ENCODE measurements at places on chromosomes 12 and 14. TPM values are rescaled to one million over a fixed set of nuclear protein-coding genes. Genes with fewer than 3 reads are reported as not detected.
A peak's percentile ranks its signal among the peaks of the same experiment; 100 is the strongest.

KRT6C gene
- polyA plus RNA-seq = not detected

IFI27 gene
- polyA plus RNA-seq = 15.9 TPM

PAH gene
- polyA plus RNA-seq = not detected

TTC9 gene
- polyA plus RNA-seq = 16.1 TPM

RNASE7 gene
- polyA plus RNA-seq = not detected

STAC3 gene
- polyA plus RNA-seq = 0.61 TPM

PPP1R12A gene
- polyA plus RNA-seq = 73.1 TPM

GPR68 gene
- polyA plus RNA-seq = 8.3 TPM

SERPINA10 gene
- not detected for polyA plus RNA-seq

MAP4K5 gene
- polyA plus RNA-seq = 5.9 TPM

NELL2 gene
- 126 TPM for polyA plus RNA-seq

CEBPE gene
- 0.35 TPM for polyA plus RNA-seq

MYBPC1 gene
- polyA plus RNA-seq = not detected

KRT75 gene
- not detected for polyA plus RNA-seq

IGF1 gene
- polyA plus RNA-seq = not detected

MANSC4 gene
- 0.32 TPM for polyA plus RNA-seq

ALKBH2 gene
- polyA plus RNA-seq = 15.0 TPM

DNA sequence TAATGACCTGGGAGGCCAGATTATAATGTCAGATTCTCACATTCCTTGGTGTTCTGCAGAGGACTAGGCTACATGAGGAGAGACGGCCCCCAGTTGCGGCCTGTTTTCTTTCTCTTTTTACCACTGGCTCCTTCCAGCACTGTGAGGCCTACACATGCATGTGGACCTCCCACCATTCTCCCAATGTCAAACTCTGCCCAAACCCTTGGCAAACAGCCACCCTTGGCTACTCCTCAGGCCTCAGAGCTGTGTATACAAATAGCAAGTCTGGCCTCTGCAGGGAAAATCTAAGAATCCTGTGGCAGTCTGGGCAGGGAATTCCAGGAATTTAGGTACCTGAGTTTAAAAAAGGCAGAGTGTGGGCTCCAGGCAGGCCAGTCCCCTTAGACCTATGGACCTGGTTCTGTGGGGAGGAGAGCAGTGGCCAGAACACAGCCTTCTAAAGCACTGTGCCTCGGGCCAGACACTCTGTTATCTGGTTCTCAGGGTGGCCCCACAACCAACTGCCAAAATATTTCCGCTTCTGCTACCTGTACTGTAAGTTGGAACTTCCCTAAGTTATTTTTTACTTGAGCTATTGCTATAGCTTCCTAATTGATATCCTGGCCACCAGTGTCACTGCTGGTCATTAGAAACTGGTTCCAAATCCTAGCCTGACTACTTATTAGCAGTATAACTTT lies 19.9 kb upstream of the NEDD1 start:
- no peak for DNase-seq

GRCh38 chr14:80316441-80316840 lies 105.1 kb upstream of the DIO2 start:
- DNase-seq = no peak

GRCh38 chr12:132695431-132695830 lies 8.0 kb downstream of the PXMP2 start:
- no peak for DNase-seq

DNA sequence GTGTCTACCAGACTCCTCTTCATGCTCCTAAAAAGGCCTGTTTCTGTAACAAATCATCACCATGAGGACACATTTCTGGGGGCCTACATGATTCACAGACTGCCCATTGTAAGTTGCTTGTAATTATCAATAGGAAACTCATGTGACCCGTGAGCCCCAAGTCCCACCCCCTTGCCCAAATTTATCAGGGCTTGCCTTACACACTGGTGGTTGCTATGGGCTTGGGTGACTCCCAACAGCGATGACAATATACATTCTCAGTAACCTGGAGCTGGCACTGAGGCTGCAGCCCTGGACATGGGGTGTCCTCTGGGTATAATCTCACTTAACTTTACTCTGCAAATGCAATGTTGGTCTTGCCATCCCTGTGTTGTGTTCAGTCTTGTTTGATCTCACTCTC lies 149.2 kb downstream of the NRXN3 start:
- DNase-seq = no peak

GRCh38 chr12:70520847-70521246 lies 116.4 kb downstream of the PTPRB start:
- DNase-seq = no peak

- no peak for DNase-seq
These were observed 574 bp downstream of the PAWR start for GRCh38 chr12:79690142-79690637.

GRCh38 chr12:71671311-71671710 lies 7.2 kb downstream of the THAP2 start:
- no peak for DNase-seq

DNA sequence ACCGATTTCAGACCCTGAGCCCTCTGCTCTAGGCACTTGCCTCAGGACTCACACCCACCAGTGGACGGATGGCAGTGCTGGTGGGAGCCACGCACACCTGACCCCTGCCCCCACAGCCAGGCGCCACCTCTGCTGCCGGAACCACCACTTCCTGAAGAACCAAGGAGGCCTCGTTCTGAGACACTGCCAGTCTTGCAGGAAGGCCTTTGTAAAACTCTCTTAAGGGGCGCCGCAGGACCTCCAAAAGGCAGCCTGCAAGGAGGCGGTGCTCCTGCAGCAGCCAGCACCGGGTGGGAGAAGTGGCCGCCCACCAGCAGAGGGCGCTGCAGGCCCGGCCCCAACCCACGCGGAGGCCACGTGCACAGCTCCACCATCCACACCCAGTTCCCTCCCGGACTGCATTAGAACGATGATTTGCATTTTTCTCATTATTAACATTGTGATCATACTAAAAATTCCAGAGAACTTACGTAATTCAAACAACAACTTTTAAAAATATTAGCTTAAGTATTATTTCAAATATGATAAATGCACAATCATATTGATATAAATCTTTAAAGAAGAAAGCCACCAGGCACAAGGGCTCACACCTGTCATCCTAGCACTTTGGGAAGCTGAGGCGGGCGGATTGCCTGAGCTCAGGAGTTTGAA lies 12.8 kb downstream of the STX2 start:
- DNase-seq = peak; percentile 70

DNA sequence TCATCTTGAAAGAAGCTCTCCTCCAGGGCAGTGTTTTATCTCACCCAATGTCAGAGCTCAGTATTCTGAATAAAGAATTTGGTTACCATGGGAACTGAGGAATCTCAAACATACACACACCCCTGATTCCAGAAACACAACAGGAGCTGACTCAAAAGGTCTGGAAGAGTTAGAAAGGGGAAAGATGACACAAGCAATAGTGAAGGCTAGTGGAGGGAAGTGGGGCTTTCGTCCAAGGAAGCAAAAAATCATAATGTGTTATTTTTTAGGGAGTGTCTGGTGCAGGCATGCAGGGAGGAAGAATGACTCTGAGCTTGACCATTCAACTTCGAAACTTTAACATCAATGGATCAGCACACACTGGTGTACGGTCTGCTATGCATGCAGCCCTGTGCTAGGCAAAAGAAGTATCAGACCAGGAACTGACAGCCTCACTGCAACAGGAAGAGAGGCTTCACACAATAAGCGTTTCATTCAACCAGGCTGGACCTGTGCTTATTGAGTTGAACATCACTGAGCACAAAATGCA lies 20.3 kb downstream of the HEBP1 start:
- DNase-seq = no peak

DNA sequence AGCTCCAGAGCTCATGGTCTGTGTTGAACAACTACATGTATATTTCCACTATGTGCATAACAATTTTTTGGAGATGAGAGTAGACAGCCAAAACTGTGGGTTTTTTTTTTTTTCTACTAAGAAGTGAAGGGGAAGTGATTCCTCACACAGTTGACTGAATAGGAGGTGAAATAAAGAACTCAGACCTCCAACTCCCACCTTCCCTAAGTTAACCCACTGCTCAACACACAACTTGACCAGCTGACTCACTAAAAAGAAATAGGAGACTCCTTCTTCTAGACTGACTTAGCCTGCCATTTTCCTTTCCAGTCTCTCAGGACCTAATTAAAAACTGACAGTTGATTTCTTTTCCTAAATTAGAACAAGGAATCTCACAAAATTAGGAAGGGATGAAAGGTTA lies 1.7 kb downstream of the M6PR start:
- DNase-seq = no peak

GRCh38 chr12:120126635-120127005 lies 10.1 kb upstream of the RAB35 start:
- no peak for DNase-seq

DNA sequence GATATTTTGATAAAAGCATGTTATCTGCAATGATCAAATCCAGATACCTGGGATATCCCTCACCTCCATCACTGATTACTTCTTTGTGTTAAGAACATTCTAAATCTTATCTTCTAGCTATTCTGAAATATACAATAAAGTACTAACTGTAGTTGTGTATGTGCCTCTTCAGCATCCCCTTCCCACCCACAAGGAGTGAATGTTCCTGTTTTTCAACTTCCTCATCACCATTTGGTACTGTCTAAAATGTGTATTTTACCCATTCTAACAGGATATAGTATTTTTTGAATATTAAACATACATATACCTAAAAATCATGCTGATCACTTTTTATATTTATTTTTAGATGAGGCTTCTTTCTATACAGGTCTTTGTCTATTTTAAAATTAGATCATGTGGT lies 1252.6 kb downstream of the TMEM121 start:
- DNase-seq = no peak

- no peak for DNase-seq
These were observed 18.2 kb upstream of the ITPR2 start for GRCh38 chr12:26851031-26851809.

GRCh38 chr12:124633365-124634362 lies 66.3 kb upstream of the NCOR2 start:
- DNase-seq = no peak

DNA sequence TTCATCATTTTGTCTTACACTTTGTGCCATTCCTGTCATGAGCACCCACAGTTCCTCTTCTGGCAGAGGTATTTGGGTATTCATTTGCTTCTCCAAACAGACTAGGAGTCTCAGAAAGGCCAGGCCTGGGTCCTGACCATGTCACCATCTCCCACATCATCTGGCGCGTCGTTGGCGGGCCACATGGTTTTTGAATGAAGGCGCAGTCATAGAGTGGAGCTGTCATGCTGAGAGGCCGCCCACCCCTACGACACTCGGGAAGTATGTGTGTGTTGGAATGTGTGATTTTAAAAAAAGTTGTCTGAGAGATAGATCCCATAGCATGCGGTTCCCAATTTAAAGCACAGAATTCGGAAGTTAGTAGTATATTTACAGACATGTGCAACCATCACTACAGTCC lies 15.6 kb upstream of the TTC7B start:
- DNase-seq = no peak

DNA sequence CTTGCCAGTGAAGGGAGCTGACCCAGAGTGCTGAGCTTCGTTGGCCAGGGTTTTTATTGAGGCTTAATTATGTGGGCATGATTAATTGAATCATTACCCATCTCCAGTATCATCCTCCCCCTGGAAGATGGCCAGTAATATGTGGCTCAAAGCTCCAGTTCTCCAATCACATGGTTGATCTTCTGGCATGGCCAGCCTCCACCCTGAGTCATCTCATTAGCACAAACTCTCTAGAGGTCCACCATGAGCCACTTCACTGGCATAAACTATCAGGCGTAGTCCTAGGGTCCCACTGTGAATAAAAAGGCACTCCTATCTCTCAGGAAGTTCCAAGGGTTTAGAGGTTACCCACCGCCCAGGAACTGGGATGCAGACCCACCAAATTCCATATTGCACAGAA lies 135.0 kb downstream of the ANO6 start:
- no peak for DNase-seq

GRCh38 chr12:92164712-92165111 lies 19.1 kb upstream of the BTG1 start:
- DNase-seq = no peak

DNA sequence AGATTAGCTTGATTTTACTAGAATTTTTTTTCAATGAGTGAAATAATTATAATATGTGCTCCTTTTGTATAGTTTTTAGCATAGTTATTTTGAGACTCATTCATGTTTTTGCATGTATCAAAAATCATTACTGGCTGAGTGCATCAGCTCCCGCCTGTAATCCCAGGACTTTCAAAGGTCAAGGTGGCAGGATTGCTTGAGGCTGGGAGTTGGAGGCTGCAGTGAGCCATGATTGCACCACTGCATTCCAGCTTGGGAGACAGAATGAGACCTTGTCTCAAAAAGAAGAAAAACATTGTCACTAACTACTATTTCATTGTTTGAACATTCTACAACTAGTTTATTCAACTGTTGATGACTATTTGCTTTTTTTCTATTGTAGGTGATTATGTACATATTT lies 802.7 kb downstream of the SLC16A7 start:
- no peak for DNase-seq

DNA sequence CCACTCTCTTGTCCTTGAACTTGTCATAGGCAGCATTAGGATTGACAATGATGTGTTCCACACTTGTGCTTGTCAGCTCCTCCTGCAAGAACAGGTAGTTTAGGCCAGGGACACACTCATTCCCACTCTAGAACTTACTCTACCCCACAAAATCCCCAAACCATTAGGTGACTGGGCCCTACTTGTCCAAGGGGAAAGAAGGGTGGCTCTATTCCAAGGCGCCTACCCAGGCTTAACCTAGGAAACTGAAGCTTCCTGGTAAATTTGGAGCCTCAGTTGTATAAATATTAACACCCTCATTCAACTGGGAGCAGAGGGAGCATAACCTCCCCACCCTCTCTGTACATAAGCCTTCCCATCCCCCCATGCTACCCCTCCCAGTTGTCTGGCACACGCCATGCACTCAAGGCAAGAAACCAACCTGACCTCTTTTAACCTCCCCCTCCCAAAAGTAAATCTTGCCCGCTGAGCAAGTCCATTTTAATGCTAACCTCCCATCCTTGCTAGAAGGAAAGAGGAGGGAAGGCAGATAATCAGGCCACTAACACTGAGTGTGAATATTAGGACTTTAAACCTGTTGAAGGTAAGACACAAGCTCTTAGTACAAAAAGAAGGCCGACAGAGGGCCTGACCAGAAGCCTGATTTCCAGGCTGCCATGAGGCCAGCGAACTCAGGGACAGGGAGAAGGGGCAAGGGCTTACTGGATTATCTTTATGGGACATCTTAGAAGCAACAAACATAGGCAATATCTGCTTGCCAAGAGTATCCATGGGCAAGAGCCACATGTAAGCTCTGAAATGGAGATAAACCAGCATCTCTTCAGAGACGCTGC lies 11.0 kb downstream of the DCTN2 start:
- no peak for DNase-seq

- no peak for DNase-seq
These were observed 134 bp downstream of the DUSP6 start for GRCh38 chr12:89352242-89352491.

All from CD4-positive, alpha-beta memory T cell (primary cell).